ENCODE measurements at places on chromosomes 12 and 14.

- no peak for DNase-seq
Measured at GRCh38 chr14:101625336-101626097, 64.2 kb downstream of the DIO3 start.

DNA sequence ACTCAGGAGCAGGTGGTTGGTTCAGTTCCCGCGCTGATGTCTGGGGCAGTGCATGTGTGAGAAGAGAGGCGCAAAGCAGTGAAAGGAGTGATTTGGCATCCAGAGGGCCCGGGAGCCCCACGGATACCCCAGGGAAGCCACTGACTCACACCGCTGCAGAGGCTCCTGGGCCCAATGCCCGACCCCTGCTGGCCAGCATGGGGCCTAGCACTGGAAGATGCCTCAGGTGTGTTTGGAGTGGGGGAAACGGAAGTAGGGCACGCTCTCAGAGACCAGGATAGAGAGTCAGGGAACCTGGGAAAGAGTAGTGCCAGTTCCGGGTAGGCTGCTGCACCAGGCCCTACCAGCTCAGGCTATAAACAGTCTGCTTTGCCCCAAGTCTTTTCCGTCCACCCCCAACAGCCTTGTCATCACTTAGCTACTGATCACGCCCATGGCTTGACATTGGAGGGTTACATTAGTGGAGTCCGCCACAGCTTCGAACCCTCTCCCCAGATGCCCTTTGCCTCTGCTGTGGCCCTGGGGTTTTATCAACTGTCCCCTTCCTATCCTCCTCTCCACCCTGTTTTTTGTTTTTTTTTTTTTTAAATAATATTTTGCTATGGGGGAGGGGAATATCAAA is 9.5 kb upstream of the CSAD start:
- peak; percentile 40 for DNase-seq

DNA sequence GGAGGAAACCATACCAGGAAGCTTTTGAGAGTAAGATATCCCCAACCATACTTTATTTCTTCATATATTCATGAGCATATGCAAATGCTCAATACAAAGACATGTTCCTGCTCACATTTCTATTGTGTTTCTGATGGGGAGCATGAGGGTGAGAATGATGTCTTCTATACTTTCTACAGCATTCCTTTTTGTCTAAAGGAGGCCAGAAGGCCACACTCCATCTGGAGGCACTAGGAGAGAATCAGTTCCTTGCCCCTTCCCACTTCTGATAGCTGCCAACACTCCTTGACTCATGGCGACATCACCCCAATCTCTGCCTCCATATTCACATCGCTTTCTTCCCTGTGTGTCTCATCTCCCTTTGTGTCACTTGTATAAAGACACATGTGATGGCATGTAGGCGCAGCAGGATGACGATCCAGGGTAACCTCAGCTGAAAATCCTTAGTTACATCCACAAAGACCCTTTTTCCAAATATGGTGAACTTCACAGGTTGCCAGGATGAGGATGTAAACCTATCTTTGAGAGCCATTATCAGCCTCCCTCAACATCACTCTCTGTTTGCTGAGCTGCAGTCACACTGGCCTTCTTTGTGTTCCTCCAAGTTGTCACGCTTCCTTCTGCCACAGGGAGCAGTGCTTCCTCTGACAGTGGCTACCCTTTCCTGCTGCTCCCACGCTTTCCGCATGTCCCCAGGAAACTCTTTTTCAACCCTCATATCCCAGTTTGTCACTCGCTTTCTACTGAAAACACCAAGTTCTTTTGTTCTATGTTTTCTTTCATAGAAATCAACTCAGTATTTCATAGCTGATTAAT is 96.9 kb downstream of the STXBP6 start:
- DNase-seq, result no peak

GRCh38 chr14:73833530-73834260 is 17.9 kb upstream of the PTGR2 start:
- no peak for DNase-seq

DNA sequence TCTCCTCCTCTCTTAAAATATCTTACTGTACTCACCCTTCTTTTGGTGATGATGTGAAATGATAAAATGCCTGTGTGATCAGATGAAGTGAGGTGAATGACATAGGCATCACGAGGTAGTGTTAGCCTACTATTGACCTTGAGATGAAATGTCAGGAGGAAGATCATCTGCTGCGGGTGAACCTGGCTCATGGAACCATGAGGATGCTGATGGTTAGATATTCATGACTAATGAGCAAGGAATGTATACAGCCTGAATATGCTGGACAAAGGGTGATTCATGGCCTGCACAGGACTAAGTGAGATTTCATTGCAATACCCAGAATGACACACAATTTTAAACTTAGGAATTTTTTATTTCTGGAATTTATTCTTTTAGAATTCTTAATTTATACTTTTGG is 89.6 kb downstream of the DAAM1 start:
- DNase-seq, result no peak

- no peak for DNase-seq
Measured at GRCh38 chr12:73225371-73225937, 953.3 kb downstream of the TRHDE start.

DNA sequence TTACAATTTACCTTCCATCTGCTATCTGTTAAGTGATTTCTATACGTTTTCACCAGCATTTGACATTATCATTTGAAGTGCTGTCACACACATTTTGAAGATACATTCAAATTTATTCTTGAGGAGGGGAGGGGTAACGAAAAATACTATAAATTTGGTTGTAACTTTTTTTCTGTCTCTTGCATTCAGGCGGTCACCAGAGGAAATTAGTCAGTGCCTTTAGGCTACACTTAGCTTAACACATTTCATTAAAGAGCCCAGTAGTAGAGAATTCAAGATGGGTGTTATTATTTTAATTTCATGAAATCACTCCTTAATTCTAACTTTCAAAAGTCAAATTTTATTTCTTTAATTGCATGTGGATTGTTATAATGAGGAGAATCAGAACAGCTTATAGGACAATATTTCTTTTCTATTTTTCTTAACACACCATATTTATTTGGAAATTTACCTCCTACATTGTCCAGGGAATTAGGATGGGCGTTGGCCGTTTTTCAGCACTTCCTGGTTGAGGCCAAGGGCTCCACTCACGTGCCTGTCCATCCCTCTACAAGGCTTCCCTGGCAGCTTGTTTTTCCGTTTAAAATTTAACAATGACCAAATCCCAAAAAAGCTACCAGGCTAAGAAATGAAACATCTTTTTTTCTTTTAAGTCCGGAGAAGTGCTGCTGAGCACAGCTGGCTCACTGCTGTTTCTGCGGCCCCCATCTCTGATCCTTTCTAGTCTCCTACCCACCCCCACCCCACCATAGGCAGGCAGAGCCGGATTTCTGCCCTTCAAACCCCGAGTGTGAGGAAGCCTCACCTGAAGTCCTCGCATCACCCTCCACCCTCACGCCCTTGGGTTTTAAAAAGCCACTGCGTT is 1.1 kb upstream of the FAR2 start:
- no peak for DNase-seq

DNA sequence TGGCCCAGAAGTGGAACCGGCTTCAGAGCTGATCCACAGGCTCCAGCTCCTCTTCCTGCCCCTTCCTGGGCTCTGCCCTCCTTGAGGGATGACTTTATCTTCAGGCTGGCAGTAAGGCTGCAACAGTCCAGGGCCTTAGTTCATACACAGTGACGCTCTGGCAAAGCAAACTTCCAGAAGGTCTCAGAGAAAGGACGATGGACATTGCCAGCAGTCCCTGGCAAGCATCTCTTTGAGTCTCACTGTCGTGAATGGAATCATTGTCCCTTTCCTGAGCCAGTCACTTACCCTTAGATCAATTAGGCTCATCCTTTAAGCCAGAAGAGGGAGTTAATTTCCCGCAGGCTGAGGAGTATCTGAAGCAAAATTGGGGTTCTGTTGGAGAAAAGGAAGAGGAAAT is 8.6 kb downstream of the AK7 start:
- DNase-seq, result no peak

DNA sequence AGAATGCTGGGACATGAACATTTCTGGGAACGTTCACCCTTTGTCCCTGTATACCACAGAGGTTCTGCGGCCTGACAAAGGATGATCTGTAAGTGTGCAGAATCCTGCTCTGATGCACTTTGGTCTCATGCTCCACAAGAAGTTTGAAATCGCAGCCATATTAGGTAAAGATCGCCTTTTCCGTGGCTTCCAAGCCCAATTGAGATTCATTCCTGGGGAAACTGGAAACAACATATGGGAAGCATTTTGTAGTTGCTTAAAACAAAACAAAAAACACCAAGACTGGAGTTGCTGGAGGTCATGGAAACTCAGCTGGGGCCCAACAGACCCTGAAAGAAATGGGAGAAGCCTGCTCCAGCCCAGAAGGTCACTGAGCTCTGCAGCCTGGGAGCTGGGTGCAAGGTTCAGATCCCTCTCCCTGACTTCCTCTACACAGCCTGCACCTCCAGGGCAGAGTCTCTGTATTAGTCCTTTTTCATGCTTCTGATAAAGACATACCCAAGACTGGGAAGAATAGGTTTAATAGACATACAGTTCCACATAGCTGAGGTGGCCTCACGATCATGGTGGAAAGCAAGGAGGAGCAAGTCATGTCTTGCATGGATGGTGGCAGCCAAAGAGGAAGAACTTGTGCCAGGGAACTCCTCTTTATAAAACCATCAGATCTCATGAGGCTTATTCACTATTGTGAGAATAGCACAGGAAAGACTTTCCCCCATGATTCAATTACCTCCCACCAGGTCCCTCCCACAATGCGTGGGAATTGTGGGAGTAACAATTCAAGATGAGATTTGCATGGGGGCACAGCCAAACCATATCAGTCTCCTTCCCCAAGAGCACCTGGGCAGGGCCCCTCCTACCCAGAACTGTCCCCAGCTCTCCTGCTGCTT is 60.8 kb upstream of the CHGA start:
- no peak for DNase-seq

DNA sequence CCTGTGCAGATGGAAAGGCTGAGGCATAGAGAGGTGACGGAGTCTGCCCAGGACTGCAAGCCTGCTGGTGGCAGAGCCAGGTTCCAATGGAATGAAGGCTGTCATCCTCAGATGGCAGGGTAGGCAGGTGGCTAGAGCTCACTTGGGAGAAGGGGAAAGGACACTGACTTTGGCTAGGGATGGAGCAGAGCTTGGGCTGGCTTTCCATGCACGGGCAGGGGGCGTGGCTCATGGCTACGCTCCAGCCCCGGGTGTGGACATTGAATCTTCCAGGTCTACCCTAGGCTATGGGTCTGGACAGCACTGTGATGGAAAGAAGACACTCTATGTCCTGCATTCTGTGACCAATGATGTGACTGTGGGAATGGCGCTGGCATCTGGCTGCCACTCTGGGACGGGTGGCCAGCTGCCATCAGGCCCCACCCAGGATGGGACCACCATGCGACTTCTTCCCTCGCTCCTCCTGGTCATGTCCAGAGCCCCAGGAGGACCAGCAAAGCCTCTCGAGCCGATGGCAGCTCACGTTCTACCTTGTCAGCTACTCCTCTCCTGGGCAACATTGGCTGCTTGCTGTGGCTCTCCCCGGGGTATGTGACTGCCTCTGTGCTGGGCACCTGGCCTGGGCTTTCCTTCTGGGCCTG is 398.7 kb downstream of the TMEM121 start:
- DNase-seq, result no peak

DNA sequence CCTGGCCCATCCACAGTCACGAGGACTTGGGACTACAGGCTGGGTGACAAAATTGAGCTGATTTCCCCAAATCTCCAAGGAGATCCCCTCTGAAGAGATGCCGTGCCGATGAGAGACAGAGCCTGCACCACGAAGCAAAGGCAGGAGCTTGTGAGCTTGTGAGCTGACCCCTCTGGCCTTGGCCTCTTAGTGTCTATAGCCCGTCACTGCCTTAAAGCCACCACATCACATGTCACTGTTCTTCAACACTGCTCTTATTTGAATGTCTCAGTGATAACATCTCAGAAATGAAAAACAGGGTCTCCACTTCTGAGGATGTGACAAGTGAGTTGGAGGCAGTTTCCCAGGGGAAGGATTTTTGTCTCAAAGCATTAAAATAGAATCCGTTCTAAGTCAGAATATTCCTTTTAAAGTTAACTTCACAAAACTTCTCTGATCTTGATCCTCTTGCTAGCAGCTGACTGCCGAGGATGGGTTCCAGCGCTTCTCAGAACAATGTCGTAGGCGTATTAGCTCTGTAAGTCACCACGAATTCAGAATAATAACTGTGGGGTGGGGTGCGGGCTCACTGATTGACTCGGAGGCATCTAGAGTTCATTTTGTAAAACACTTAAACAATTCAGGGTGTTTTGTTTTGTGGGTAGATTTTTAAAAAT is 37.5 kb downstream of the CHST11 start:
- DNase-seq, result no peak

GRCh38 chr14:32171469-32171868 is 30.4 kb upstream of the RNU6-7 start:
- no peak for DNase-seq

DNA sequence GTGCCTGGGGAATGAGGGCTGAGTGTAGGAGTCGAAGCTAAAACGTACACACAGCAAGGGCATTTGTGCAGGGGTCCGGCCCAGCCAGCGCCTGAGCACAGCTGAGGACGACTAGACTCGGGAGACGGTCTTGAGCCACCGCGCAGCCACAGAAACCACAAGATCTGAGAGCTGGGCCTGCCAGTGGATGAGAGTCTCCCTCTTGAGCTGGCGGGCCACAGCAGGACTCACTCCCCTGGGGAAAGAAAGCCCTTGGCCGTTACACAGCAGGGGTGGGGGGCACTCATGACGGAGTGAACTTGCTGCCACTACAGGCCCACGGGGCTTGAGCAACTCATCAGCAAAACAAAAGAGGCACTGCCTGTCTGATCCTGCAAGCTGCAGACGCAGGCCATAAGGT is 23.0 kb downstream of the STX2 start:
- no peak for DNase-seq
